ENCODE measurements at places on chromosomes 7 and 10. TPM values are rescaled to one million over a fixed set of nuclear protein-coding genes. Genes with fewer than 3 reads are reported as not detected.

GRCh38 chr7:138186951-138187351 lies 110.7 kb downstream of the AKR1D1 start:
- DNase-seq: no peak

DNA sequence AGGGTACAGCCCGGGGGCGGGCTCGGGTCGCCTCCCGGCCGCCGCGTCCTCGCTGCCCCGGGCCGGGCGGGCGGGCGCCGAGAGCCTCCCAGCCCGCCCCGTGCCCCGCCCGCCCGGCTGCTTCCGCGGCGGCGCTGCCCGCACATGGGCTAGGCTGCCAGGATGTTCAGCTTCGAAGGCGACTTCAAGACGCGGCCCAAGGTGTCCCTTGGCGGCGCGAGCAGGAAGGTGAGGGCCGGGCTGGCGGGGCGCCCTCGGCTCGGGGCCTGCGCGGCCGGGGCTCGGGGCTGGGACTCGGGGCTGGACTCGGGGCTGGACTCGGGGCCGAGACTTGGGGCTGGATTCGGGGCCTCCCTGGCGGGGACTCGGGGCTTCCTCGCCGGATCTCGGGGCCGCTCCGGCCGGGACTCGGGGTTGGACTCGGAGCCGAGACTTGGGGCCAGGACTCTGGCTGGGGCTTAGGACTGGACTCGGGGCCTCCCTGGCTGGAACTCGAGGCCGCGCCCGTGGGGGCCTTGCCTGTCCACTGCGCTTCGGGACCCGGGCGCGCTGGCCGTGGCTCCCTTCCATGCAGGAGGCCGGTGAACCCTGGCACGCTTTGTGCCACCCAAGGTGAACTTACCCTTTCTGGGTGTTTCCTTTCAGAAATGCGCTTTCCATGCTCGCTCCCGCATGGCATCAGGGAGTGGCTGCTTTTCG lies 534 bp downstream of the UBE3C start:
- peak; percentile 87 for DNase-seq

NANOS1 gene
- total RNA-seq: 9.1 TPM

DNA sequence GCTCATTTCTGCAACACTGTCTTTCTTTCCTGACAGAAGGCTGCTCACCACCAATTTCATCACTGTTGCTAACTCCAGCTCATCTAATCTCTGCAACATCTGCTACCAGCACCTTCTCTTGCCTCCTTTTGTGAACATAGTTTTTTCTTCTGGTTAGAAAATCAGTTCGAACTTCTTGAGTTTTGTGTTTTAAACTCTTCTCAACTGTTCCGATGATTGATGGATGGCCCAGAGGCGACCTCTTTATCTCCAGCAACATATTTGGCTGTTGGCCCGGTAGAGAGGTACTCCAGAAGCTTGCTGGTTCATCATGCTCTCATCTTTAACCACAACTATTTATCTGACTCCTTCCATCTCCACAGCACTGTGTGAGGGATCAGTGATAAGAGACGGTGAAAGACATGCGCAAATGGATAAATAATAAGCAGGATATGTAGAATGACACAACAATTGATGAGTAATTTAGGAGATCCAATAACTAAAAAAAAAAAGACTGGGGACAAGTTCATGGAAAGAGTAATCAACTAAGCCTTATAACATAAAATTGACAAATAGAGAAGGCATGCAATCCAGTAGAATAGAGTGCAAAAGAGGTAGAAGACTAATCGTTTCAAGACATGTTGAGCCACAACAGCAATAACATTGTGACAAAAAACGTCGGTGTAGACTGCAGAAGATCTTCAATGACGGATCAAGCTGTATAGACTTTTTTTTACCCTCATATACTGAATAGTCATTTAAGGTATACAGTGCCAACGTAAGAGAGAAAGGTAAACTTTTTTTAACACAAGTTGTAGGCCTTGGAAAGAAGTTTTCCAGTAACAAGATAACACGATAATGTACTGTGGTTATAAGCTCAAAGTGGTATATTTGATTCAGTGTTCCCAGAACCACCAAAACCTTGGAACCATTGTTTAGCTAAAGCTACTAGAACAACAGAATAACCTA lies 152.2 kb downstream of the CRPPA start:
- DNase-seq: no peak

DNA sequence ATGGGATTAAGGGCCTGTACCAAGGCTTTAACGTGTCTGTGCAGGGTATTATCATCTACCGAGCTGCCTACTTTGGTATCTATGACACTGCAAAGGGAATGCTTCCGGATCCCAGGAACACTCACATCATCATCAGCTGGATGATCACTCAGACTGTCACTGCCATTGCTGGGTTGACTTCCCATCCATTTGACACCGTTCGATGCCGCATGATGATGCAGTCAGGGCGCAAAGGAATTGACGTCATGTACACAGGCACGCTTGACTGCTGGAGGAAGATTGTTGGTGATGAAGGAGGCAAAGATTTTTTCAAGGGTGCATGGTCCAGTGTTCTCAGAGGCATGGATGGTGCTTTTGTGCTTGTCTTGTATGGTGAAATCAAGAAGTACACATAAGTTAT lies 18.2 kb downstream of the LSM5 start:
- no peak for DNase-seq

GRCh38 chr10:61071580-61071979 lies 127.6 kb upstream of the RHOBTB1 start:
- no peak for DNase-seq

DNA sequence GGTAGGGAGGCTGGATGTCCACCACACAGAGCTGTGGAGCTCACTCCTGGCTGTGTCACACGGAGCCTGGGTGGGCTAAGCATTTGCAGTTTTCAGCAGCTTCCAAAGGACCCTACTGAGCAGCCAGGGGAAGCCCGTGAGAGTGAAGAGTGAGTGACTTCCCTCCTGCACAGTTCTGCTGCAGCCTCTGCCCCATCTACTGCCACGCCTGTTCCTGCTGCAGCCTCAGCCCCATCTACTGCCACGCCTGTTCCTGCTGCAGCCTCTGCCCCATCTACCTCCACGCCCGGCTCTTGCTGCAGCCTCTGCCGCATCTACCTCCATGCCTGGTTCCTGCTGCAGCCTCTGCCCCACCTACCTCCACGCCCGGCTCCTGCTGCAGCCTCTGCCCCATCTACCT lies 12.2 kb downstream of the ADAM8 start:
- no peak for DNase-seq

MALRD1 gene
- total RNA-seq: 0.56 TPM

GRCh38 chr7:32048970-32049491 lies 21.2 kb downstream of the PDE1C start:
- no peak for DNase-seq

Data from osteocyte (in vitro differentiated cells).